Femur (tissue), 1 donor: ENCODE measurements at places on chromosomes 4 and X.
A peak's percentile ranks its signal among the peaks of the same experiment; 100 is the strongest.

DNA sequence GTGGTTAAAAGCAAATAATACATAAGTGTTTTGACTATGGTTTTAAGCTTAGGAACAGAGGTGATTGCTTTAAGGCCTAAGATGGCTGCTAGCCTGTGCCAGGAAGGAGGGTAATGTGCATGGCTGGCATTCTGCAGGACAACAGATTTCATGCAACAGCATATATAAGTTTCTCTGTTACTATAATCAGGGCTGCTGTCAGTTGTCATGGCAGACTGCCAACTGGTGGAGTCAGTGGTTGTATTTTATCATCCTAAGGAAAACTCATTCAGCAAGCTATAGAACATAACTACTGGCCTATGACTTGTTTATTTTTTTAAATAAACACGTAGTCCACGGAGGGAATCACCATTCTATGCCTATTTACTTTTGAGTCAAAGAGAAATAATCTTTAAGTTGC is 77.7 kb upstream of the DCAF8L1 start:
- peak; percentile 38 for DNase-seq

DNA sequence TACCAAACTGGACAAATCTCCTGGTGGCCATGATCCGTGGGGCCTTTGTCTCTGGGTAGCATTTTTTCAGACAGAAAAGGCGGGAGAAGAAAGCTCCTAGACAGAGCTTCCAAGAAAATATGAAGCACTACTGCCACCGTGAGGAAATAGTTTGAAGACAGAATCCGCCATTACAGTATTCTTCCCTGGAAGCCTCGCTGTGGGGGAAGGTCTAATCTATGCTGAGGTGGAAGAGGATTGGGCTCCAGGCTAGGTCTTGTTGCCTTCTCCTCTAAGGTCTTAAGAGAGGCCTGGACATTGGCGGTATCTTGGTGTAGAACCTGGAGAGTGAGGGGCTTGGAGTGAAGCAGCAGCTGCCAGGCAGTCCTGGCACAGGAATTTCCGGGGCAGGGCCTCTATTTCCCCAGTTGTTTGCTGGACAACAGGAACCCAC is 218.9 kb downstream of the OR13H1 start:
- DNase-seq = peak; percentile 86

DNA sequence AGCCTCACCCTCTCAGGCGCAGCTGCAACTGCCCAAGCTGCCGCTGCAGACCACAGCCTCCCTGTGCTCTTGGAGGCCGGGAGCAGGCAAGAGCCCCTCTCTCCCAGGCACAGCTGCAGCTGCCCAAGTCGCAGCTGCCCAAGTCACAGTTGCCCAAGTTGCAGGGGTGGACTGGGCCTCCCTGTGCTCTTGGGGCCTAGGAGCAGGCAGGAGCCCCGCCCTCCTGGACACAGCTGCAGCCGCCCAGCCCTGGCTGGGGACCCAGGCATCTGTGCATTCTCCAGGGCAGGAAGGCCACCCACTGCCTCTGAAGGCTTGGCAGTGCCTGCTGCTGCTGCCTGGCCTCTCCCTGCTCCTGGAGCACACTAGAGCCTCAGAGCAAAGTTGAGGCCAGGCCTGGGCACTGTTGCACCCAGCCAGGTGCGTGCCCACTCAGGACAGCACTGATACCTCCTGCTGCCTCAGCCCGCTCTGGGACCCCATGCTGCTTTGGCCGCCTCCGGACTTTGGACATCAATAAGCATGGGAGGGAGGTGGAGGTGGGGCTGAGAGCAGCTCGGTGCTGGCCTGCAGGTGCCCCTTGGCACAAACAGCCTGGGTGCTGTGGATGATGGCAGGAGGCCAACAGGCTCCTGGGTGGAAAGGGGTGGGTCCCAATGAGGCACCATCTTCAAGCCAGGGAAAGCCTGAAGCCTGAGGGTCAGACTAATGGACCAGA is 247.5 kb downstream of the PDGFC start:
- DNase-seq = no peak

GRCh38 chr4:57308301-57308700 is 198.1 kb upstream of the IGFBP7 start:
- no peak for DNase-seq

DNA sequence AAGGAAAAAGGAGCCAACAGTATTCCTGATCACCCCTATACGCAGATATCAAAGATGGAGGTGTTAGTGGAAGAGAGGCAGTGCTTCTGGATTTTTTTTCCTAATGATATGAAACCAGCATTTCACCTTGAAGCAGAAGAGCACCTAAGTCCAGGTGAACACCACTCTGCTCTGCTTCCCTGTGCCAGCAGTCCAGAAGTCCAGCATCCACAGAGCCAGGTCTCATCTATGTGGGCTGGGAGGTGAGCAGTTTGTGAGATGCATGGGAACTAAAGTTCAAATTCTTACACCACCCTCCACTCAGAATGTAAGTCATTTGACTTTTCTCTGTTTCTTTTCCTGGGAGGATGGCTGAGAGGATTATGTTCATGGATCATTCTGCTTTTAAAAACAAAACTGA is 202.6 kb downstream of the RELL1 start:
- no peak for DNase-seq

DNA sequence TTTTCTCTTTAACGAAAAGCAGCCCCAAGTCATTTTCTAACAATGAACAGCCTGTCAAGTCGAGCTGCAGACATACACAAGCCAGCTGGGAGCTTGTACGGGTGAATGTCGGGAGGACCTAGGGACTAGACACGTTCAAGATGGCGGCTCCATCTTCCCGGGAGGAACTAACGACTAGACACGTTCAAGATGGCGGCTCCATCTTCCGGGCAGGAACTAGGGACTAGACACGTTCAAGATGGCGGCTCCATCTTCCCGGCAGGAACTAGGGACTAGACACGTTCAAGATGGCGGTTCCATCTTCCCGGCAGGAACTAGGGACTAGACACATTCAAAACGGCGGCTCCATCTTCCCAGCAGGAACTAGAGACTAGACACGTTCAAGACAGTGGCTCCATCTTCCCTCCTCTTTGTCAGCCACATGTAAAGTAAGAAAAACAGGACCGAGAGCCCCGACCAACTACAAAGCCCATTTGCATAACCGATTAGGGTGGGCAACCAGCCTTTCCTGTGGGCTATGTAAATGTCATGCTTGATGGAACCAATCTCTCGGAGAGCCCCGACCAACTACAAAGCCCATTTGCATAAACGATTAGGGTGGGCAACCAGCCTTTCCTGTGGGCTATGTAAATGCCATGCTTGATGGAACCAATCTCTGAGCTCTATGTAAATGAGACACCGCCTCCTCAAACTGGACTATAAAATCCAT is 175.5 kb downstream of the DHRSX start:
- peak; percentile 93 for DNase-seq

DNA sequence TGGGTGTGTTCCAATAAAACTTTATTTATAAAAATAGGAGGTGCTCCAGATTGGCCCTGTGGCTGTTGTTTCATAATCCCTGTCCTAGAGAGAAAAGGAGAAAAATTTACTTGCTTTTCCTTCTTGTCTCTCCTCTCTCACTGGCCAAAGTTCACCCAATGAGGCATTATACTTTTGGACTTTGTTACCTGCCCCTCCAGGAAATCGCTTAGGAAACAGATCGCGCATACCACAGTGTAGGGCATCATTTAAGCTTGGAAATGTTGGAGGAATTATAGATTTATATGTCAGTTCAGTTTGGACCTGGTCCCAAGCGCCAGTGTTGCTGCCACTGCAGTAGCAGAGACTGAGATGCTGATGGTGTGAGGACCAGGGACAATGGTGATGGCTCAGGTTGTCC is 337.6 kb upstream of the NR3C2 start:
- DNase-seq = no peak

DNA sequence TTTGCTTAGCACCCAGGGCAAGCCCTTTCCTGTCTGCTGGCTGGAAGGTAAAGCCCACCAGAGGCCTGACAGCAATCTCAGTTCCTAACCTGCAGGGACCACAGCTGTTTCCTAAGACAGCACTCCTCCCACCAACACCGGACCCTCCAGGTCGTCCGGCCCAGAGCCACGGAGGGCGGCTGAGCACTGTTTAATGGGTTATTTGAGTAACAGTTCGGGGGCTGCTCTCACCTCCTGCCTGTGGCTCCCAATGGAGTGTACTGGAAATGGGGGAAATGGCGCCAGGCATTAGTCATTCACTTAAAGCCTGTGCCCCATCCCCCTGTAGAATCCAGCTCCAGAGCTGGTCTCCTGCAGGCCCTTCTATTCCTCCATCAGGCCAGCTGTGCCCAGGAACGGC is 81.6 kb upstream of the ADRA2C start:
- DNase-seq = no peak

- no peak for DNase-seq
Measured at GRCh38 chr4:174583056-174583455, 60.8 kb upstream of the HPGD start.

DNA sequence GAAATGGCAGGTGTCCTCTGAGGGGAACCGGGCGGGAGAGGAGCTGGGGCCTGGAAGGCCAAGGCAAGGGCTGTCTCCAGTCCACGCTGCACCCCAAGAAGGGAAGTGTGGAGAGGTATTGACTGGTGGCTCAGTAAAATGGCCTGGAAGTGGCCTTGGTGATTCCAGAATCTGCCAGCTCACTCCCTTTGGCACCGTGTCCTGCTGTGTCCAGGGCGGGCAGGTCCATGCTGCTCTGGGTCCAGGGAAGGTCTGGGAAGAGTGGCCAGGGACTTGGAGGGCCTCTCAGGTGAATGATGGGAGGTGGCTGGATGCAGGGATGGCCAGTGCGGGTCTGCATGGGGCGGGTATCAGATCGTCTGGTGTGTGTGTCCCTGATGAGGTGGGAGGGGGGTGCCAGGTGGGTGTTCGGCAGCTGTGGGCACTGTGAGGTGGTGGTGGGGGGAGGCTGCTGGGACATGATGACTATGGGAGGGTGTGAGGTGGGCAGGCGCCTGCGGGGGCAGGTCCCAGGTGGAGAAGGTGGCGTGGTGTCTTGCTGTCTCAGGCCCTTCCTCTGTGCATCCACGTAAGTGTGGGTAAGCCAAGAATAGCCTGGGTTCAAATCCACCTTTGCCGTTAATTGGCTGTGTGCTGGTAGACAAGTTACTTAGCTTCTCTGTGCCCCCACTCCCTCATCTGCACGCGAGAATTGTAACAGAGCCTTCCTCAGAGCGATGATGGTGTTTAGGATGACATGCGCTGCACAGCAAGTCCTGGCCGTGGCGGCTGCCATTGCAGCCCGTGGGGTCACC is 17.7 kb downstream of the RGS12 start:
- peak; percentile 15 for DNase-seq

DNA sequence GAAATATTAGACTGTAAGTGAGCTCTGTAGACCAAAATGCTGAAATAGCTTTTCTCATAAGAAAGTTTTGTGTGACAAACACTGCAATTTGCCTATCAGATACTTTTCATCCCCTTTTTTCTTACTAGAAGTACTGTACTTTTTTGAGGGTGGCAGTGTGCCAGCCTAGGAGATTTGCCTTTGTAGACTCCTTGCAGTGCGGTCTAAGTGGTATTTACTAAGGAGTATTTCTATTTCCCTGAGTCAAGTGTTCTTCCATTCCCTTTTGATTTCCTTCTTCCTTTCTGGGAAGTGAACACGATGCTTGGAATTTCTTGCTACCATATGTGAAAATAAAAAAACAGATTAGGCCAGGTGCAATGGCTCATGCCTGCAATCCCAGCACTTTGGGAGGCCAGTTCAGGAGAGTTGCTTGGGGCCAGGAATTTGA is 34.6 kb downstream of the PDLIM5 start:
- no peak for DNase-seq

DNA sequence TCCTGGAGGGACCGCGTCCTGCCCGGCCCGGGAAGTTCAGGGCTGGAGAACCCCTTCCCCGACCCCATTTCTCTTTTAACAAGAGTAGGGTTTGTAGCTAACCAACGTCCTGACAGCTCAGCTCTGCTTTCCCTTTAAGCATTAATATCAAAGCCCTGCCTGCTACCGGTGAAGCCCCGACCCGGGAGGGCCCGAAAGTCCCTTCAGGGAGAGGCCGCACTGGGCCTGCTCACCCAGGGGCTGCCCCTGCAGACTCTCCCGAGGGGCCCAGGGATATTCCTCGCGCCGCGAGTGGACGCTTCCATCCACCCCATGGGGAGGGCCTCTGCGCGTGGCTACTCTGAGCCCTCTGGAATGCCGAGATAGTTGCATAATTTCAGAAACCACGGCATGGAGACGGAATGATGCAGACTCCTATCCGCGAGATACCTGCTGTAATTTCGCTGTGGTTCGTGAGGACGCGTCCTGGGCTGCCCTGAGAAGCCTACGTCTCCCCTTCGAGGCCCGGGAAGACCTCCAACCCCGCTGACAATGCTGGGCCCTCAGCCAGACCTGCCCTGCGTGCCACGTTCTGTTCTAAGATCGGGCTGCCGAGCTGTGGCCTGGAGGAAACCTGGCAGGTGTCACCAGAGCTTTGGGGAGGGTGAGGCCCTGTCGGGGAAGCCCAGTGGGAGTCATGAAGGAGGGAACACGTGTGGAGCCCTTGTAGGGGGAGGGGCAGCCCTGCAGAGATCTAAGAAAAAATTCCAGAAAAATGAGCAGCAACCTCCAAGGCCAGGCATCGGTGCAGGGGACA is 999 bp upstream of the CTBP1 start:
- peak; percentile 45 for DNase-seq

- DNase-seq = no peak
Measured at GRCh38 chr4:20512985-20513384, 187.3 kb upstream of the PACRGL start.

DNA sequence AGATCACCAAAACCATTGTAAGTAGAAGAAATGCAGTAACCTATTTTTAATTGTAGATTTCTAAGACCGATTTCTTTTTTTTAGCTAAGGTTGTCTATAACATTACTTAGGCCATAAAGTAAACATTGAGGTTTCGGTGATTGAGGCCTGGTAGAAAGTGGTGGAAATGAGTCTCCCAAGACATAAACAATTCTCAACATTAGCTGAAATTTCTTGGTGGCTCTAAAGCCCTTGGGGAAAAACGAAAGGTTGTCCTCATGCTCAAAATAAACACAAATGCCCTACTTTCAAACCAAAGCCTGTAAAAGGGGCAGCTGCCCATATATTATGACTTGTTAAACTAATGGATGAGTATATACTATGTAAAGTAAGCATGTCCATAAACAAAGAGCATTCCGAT is 98.8 kb downstream of the SCFD2 start:
- DNase-seq = no peak

GRCh38 chr4:83149865-83150652 is 35.5 kb upstream of the PLAC8 start:
- DNase-seq = no peak

DNA sequence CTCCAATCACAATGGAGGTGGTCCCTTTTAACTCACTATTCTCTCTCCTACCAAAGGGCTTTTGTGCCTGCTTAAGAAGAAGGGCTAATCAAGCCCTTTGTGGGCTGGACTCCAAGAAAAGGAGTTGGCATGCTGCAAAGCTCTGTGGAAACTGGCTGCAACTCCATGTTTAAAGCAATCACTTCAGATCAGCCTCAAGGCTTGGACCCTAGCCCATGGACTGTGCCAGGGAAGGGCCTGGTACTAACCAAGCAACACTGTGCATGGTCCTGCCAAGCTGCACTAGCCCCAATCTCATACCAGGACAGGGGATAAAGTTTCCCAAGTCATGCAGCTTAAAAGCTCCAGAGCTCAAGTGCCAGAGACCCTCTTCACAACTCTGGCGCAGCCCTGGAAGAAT is 86.7 kb downstream of the ATP8A1 start:
- DNase-seq = peak; percentile 21

GRCh38 chrX:109190542-109190941 is 291.3 kb downstream of the GUCY2F start:
- DNase-seq = no peak
